ENCODE measurements at places on chromosomes 6 and 20. TPM values are rescaled to one million over a fixed set of nuclear protein-coding genes. Genes with fewer than 3 reads are reported as not detected.

The SLC12A5 gene
- 0.17 TPM for total RNA-seq

The SAPCD1 gene
- total RNA-seq = 11.3 TPM

The TRPC4AP gene
- total RNA-seq = 48.7 TPM

The FNDC1 gene
- not detected for total RNA-seq

The DACT2 gene
- not detected for total RNA-seq

The TUBB1 gene
- not detected for total RNA-seq

The EPHA7 gene
- not detected for total RNA-seq

The RSPO4 gene
- not detected for total RNA-seq

The TMEM181 gene
- total RNA-seq = 18.1 TPM

The F13A1 gene
- not detected for total RNA-seq

The KATNA1 gene
- 26.9 TPM for total RNA-seq

The TCP11 gene
- total RNA-seq = not detected

The ULBP2 gene
- 3.4 TPM for total RNA-seq

The SMAP1 gene
- total RNA-seq = 60.3 TPM

The PNLDC1 gene
- total RNA-seq = not detected

The ASIP gene
- not detected for total RNA-seq

The CTCFL gene
- not detected for total RNA-seq

The TAF11 gene
- 27.3 TPM for total RNA-seq

The MRAP2 gene
- total RNA-seq = not detected

The FHL5 gene
- total RNA-seq = not detected

The TBC1D32 gene
- 11.2 TPM for total RNA-seq

The HLA-DOB gene
- total RNA-seq = 1.4 TPM

The AKAP7 gene
- total RNA-seq = 10.1 TPM

The SNX14 gene
- 43.6 TPM for total RNA-seq

The CLIC5 gene
- 5.4 TPM for total RNA-seq

The RTF2 gene
- total RNA-seq = 95.4 TPM

The LAMA2 gene
- not detected for total RNA-seq

The SLC17A3 gene
- total RNA-seq = not detected

The LY6G5C gene
- 1.8 TPM for total RNA-seq

The MYBL2 gene
- 65.7 TPM for total RNA-seq

The TMEM30A gene
- total RNA-seq = 61.8 TPM

The L3MBTL1 gene
- 9.3 TPM for total RNA-seq

The MPC1 gene
- total RNA-seq = 23.1 TPM

The GINM1 gene
- total RNA-seq = 19.3 TPM

The COL21A1 gene
- total RNA-seq = not detected

The OSBPL2 gene
- total RNA-seq = 34.5 TPM

The RAET1L gene
- not detected for total RNA-seq

The TUBB2B gene
- total RNA-seq = not detected

The TBC1D22B gene
- 15.4 TPM for total RNA-seq

The STAU1 gene
- 46.7 TPM for total RNA-seq

The SLC17A4 gene
- total RNA-seq = not detected

The TP53TG5 gene
- 0.08 TPM for total RNA-seq

The BTNL2 gene
- total RNA-seq = not detected

The IFNGR1 gene
- 20.1 TPM for total RNA-seq

The HLA-DMB gene
- 9.2 TPM for total RNA-seq

The ADNP gene
- total RNA-seq = 68.0 TPM

The PRICKLE4 gene
- total RNA-seq = 0.66 TPM

The BNIP5 gene
- not detected for total RNA-seq

The PNPLA1 gene
- total RNA-seq = not detected
